Right lung (tissue), 10 donors: ENCODE measurements at places on chromosomes 5 and 9. TPM values are rescaled to one million over a fixed set of nuclear protein-coding genes. Genes with fewer than 3 reads are reported as not detected.

SLC45A2 gene
- polyA plus RNA-seq: 0.10 TPM

TMEM267 gene
- 18.1 TPM for polyA plus RNA-seq

DDX4 gene
- polyA plus RNA-seq: not detected

INSL4 gene
- polyA plus RNA-seq: not detected

STC2 gene
- polyA plus RNA-seq: 5.0 TPM

PSAT1 gene
- 30.7 TPM for polyA plus RNA-seq

AIF1L gene
- polyA plus RNA-seq: 36.6 TPM

GABRB2 gene
- polyA plus RNA-seq: 1.1 TPM

PCDHGC5 gene
- 0.76 TPM for polyA plus RNA-seq
